GM12878 (cell line): ENCODE measurements at places on chromosomes 2 and 18. TPM values are rescaled to one million over a fixed set of nuclear protein-coding genes. Genes with fewer than 3 reads are reported as not detected.

- no peak for DNase-seq
These were observed 338.3 kb upstream of the ZEB2 start for GRCh38 chr2:144858211-144858610.

Gene GPR45
- not detected in 2 replicates for total RNA-seq

Gene DCC
- not detected in 2 replicates for total RNA-seq

Gene CAPN14
- total RNA-seq = 1.3 and 1.5 TPM in 2 replicates

Gene FOXD4L1
- 0.16 TPM in 1 of 2 replicates, not detected in the other for total RNA-seq

DNA sequence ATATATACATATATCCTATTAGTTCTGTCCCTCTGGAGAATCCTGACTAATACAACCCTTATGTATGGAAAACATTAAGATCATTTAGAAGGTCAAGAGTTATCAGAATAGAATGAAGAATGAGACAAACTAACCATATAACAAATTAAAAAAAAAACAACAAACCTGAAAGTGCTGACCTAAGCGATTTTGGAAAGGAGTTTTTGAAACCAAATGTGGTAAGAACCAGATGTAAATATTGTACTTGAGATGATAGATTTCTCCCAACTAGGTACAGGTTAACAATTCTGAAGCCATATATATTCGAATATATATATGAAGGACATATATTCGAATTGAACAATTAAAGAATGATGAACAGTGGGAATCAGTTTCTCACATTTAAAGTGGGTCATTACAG is 917.8 kb upstream of the SLC39A10 start:
- no peak for DNase-seq

- no peak for DNase-seq
These were observed 663 bp downstream of the RHBDD1 start for GRCh38 chr2:226836548-226836885.

- no peak for DNase-seq
These were observed 237.5 kb upstream of the TMEM200C start for GRCh38 chr18:6132751-6133368.
